ENCODE measurements at places on chromosomes 1 and 21.

DNA sequence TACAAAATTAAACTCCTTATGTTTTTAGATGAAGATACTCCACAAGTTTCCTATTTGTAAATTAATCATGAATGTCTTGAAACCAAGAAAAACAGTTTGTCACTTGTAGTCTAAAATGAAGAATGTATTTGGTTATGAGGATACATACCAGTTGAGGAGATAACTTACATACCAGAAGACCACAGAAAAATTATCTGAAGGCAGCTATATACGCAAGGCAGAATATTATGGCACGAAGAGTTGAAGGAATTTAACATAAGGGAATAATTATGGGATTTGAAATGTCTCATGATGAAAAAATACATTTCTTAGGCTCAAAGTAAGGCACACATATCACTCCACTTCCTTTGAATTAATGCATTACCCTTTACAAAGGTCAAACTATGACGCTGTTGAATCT lies 73.3 kb downstream of the IFI44 start:
- DNase-seq, result no peak

DNA sequence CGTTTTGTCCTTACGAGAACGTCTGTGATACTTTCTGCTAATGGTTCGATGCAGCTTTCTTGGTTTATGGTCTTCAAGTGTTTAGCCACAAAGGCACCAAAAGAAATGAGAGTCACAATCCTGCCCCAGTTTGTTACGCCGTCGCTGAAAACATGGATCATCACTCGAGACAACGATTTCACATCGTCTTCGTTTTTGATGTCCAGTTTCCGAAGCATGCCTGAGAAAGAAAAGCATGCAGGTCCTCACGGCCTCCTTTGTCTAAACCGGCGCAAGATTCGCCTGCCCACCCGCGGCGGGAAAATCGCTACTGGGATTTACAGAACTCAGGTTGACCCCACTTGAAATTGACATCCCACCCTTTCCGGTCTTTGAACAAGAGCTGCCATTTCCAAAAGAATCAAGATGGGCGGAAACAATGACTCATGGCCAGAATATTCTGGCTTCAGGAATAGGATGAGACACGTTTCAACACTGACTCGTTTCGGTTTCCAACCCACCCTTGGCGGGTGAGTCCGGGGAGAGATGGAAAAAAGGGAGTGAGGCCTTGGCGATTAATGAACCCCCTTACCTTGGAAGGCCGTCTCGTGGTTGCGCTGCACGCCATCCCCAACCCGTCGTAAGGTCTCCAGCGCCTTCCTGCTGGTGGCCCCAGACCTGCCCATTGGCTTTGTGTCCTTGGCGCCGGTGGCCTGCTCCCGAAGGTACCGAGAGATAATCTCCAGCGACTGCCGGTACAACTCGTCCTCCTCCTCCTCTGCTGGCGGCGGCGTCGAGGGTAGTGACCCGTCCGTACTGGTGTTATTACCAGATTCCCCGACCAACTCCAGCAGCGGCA lies 919 bp downstream of the MCL1 start:
- DNase-seq, result peak; percentile 21

DNA sequence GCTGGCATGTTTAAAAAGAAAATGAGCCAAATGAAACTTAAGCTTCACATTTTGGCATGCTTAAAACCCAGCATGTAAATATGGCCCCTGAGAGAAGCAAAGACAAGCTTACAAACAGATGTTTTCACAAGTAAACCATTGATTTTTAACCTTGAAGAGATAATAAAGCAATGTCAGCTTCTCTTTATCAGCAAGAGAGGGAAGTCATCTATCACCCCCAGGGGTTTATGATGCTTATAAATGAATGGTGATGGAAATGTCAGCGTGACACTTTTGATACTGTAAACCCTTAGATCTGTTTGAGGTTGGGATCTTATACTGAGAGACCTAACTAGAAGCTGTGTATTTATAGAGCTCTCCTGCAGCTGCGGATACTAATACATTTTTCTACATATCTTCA lies 471.3 kb downstream of the PLA2G4A start:
- DNase-seq, result no peak

DNA sequence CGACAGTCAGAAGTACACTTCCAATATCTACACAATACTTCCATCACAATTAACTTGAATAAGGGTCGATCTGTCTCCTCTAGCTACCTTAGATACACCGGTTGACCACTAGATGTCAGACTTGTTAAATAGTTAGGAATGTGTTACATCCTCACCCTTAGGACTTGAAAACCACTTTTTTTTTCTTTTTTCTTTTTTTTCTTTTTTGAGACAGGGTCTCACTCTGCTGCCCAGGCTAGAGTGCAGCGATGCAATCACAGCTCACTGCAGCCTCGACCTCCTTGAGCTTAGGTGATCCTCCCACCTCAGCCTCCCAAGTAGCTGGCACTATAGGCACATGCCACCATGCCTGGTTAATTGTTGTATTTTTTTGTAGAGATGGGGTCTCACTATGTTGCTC lies 120.4 kb upstream of the GREM2 start:
- no peak for DNase-seq

- DNase-seq, result no peak
Observed at GRCh38 chr21:15015622-15016471, 49.0 kb downstream of the NRIP1 start.
